ENCODE measurements at places on chromosomes 5 and 9.
A peak's percentile ranks its signal among the peaks of the same experiment; 100 is the strongest.

- DNase-seq = no peak
Measured at GRCh38 chr9:85859765-85860164, 81.2 kb upstream of the NAA35 start.

DNA sequence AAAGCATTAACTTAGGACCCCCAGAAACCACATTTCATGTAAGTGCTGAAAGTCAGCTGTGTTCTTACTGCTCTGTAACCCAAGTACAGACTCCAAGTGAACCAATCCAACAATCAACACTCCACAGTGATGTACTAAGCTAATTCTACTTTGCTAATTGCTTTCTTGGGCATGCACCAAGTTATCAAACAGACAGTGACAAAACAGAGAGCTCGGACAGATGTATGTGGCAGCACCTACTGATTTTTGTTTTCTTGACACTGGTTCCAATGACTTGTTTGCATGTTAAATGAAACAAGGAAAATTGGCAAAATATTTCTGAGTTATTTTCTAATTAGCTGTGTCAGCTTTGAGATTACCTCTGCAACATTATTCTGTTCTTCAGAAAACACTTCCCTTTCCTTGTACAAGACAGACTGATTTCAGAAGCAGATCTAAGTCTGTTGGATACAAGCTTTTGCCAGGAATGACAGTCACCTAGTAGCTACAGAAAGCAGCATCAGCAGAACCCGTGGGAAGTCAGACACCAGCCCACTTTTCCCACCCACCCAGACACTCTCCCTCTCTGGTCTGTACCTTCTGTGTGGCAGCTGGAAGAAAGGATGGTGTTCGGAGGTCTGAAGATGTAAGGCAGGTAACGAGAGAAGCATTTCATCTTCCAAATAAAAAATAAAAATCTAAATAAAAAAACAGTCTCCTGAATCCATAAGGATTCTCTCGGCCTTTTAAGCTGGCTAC, 176.7 kb upstream of the PPP2R2B start:
- no peak for DNase-seq

GRCh38 chr5:60026161-60026560, 132.6 kb upstream of the PDE4D start:
- DNase-seq = no peak

GRCh38 chr9:130868230-130868629, 28.4 kb downstream of the QRFP start:
- no peak for DNase-seq

DNA sequence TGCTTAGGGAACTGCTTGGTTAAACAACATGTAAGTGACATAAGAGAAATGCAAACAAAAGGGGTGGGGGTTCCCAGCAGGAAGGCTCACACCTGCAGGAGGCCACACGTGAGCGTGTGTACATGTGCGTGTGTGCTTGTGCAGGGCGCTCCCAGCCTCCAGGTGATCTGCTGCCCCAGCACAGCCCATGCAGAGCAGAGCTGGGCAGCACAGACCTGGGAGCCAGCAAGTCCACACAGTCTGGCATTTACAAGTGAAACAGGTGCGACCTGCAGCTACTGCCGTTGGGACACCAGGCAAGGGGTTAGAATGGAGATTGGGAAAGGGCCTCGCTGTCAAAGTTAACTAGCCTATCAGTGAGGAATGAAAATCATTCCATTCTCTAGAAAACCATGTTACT, 41.8 kb downstream of the GRAMD2B start:
- DNase-seq = no peak

DNA sequence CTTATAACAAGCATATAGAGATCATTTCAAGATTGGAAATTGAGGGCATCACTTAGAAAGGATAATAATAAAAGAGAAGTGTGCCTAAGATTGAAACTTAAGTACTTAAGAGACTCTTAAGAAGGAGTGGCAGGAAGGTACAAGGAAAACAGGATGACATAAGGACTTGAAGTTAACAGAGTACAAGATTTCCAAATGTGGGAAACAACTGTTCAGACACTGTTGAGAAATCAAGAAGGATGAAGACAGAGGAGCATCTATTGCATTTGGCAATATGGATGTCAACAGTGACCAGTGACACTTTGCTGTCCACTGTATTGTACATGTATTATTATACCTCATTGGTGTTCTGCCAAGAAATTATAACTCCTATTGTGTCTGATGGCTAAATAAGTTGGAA, 157.8 kb upstream of the PTGER4 start:
- DNase-seq = no peak

DNA sequence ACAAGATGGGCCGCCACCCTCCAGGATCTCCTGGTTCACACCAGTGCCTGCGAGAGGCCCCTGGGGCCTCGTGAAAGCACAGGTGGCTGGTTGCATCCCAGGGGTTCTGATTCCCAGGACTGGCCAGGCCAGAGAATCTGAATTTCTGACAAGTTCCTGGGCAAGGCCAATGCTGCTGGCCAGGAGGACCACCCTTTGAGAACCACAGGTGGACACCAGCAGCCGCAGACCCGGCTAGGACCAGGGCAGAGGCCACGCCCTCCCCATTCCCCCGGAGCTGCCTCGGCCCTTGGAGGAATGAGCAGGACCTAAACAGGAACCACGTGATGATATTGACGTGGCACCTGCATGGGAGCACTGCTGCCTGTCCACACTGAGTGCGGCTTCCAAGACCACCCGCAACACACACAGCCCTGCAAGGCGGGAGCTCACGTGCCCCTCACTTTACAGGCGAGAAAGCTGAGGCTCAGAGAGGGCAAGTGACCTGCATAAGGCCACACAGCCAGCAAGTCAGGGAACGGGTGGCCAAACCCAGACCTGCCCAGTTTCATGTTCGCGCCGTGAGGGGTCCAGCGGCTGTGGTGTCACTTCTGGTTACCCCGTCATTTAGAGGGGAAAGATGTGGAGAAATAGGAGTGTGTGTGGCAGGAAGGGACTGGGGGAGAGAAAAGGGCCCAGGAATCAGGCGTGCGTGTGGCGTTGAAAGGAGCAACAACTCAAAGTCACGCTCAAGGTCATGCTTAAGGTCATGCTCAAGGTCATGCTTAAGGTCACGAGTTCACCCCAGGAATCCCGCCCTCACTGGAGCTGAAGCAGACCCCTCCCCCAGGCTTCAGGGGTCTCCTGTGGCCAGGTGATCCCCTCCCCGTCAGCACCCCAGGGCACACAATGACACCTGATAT, 105.9 kb upstream of the IER5L start:
- DNase-seq = no peak

GRCh38 chr5:174872271-174872670, 147.9 kb downstream of the MSX2 start:
- DNase-seq = no peak

DNA sequence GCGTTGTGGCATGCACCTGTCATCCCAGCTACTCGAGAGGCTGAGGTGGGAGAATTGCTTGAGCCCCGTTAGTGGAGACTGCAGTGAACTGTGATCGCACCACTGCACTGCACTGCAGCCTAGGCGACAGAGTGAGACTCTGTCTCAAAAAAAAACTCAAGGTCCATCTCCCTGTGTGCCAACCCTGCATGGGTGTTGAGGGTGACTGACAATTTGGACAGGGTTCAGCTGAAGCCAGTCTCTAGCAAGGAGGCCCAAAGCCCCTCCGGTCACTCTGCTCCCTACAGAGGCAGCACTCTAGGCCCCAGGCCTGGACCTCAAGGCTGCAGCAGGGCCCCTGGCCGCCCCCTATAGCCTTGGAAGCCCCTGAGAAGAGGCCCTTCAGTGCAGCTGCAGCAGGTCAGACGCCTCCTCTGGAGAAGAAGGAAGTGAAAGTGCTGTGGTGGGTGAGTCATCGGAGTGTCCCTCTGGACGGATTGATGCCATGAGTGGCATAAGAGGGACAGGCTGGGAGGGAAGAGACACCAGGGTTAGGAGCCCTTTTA, 39.2 kb upstream of the NEK6 start:
- peak; percentile 64 for DNase-seq

DNA sequence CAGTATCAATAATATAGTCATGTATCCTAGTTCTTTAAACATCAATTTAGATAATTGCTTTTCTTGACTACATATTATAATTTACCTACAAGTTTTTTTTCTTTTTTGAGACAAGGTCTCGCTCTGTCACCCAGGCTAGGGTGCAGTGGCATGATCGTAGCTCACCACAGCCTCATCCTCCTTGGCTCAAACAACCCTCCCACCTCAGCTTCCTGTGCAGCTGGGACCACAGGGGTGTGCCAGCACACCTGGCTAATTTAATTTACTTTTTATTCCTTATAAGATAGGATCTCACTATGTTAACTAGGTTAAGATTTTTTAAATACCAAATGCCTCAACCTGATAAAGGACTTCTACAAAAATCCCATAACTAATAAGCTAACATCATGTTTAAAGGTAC, 21.1 kb downstream of the UIMC1 start:
- no peak for DNase-seq

- DNase-seq = no peak
Measured at GRCh38 chr9:134314039-134314949, 12.0 kb upstream of the RXRA start.

- no peak for DNase-seq
Measured at GRCh38 chr9:81620002-81620390, 69.4 kb downstream of the TLE1 start.

DNA sequence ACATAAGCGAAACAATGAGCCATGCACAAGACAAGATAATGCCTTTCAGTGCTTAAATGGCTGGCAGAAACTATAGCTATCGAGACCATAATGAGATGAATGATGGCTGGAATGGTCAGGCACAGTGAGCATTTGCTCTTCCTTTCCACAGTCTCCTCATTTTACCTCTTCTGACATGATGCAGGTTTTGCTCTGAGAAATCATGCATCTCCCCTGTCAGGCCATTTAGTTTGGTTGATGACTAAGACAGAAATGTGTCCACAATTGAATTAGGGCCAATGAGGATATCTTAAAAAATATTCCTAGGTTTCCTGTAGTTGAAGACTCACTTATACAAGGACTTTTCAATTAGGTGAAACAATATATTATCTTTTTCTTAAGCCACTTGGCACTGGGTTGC, 475.1 kb downstream of the TMEM232 start:
- no peak for DNase-seq

DNA sequence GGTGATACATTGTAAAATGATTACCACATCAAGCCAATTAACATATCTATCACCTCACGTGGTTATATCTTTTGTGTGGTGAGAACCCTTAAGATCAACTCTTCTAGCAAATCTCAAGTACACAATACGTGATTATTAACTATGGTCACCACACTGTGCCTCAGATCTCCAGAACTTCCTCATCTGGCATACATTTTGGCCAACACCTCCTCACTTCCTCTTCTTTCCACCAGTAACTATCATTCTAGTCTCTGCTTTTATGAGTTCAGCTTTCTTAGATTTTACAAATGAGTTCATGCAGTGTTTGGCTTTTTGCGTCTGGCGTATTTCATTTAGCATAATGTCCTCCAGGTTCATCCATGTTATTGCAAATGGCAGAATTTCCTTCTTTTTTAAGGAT, 35.8 kb downstream of the PRKACG start:
- DNase-seq = no peak

DNA sequence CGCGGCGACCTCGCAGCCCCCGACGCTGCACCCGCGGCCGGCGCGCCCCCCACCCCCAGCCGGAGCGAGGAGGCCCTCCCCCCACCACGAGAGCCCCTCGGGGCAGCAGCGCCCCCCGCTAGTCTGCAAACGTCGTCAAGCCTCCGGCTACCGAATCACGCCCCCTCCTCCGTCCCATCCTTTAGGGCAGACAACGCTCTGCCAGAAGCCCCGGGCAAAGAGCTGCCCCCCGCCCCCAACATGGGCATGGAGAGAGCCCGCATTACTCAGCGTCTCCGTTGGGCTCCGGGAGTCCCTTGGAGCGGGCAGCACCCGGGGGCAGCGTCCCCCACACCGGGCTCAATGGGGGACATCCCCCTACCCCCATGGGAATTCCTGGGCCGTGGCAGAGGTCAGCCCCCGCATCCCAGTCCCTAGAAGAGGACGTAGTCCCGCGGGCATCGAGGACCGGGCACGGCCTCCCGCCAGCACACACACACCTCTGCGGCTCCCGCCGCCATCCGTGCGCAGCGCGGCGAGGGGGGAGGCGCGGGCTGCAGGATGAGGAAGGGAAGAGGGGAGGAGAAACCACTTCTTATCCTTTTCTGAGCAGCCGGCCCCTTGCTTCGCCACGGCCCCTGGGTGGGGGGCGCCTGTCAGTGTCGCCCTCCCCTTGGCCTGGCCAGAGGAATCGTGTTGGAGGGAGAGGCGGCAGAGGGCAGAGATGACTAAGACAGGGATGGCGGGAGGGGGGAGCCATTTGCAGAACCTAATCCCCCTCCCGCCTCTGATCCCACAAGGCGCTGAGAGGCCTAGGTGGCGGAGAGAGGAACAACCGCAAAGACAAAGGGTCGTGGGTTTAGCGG, 750 bp downstream of the DNM1 start:
- peak; percentile 50 for DNase-seq

Data from SJSA1 (cell line).